ENCODE measurements at places on chromosomes 16 and 17.

DNA sequence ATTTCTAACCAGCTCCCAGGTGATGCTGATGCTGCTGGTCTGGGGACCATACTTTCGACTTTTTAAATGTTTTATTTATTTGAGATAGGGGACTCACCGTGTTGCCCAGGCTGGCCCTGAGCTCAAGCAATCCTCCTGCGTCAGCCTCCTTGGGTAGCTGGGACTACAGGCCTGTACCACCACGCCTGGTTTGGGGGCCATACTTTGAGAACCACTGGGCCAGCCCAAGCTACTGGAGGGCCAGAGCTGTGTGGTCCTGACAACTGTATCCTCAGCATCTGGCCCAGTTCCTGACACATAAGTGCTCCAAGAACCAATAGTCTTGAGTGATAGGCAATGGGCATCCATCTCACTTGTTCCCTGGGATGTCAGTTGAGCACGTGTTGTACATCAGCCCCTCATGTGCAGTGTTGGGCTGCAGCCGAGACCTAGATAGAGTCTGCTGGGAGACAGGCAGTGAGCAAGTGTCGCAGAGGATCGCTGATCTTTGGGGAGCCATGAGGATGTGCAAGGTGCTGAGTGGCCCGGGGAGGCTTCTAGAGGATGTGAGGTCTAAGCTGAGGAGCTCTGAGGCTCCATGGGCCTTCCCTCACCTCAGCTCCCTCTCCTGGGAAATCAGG lies 1.6 kb downstream of the RMI2 start:
- no peak for DNase-seq

DNA sequence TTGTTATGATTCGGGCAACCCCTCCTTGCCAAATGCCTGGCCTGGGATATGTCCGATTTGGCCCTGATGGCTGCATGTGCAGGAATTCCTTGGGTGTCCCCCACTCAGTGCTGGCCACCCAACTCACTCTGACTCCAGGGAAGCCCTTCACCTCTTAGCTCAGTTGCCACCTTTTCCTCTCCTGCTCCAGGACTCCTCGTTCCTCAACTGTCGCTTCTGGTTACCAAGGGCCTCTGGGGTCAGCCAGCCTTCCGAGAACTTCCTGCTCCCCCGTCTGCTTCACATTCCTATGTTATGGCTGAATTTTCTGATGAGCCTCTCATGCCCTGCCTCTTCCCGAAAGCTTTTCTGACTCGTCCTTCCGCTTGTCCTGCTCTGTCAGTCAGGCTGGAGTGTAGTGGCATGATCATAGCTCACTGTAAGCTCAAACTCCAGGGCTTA lies 63.5 kb downstream of the SPACA3 start:
- no peak for DNase-seq

DNA sequence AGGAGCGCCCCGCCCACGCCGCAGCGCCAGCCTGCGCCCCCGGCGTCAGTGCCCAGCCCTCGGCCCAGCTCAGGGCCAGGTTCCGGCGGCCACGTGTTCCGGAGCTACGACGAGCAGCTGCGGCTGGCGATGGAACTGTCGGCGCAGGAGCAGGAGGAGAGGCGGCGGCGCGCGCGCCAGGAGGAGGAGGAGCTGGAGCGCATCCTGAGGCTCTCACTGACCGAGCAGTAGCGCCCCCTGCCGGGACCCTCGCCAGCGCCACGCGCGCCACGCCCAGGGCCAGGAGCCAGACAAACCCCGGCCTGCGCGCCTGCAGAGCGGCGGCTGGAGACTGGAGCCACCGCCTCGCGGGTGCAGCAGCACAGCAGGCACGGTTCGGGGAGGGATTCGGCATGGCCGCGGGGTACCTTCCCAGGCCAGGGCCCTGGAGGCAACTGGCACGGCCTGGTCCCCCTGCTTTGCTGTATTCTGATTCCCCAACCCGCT lies 9.3 kb downstream of the CORO6 start:
- DNase-seq = no peak

- no peak for DNase-seq
These were observed 153.2 kb downstream of the IRF8 start for GRCh38 chr16:86052115-86052670.

Measured in AML-193 (cell line).